ENCODE measurements at places on chromosomes 2 and 18.

DNA sequence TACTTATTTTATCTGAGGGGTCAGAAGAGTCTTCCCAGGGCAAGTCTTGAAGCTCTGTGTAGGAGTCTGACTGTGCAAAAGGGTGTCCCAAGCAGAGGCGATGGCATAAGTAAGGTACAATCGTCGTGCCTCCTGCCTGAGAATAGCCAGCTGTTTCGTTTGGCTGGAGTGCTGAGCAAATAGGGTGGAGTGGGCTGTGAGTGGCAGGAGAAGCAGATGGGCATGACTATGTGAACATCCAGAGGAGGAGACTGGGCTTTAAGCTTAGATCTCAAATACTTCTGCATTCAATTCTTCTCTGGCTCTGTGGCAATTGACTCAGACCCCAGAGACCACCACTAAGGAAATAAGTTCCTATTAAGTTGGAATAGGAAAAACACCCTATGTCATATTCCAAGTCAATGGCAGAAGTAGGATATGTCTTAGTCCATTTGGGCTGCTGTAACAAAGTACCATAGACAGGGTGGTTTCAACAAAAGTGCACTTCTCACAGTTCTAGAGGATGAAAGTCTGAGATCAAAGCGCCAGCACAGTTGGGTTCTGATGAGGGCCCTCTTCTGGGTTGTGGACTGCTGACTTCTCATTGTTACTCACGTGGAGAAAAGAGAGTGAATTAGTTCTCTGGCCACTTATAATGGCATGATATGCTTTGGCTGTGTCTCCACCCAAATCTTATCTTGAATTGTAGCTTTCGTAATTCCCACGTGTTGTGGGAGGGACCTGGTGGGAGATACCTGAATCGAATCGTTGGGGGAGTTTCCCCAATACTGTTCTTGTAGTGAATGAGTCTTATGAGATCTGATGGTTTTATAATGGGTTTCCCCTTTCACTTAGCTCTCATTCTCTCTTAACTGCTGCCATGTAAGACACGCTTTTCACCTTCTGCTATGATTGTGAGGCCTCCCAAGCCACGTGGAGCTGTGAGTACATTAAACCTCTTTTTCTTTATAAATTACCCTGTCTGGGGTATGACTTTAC is 120.2 kb downstream of the LPIN1 start:
- DNase-seq: no peak

GRCh38 chr18:34929336-34929780 is 111.9 kb upstream of the MAPRE2 start:
- no peak for DNase-seq

GRCh38 chr2:192126426-192126825 is 68.3 kb downstream of the TMEFF2 start:
- no peak for DNase-seq

- no peak for DNase-seq
Measured at GRCh38 chr2:33321236-33321771, 155.1 kb upstream of the RASGRP3 start.

GRCh38 chr2:174729797-174730697 is 34.2 kb downstream of the CHRNA1 start:
- DNase-seq: no peak

- no peak for DNase-seq
Measured at GRCh38 chr2:33958591-33958990, 359.5 kb upstream of the FAM98A start.

DNA sequence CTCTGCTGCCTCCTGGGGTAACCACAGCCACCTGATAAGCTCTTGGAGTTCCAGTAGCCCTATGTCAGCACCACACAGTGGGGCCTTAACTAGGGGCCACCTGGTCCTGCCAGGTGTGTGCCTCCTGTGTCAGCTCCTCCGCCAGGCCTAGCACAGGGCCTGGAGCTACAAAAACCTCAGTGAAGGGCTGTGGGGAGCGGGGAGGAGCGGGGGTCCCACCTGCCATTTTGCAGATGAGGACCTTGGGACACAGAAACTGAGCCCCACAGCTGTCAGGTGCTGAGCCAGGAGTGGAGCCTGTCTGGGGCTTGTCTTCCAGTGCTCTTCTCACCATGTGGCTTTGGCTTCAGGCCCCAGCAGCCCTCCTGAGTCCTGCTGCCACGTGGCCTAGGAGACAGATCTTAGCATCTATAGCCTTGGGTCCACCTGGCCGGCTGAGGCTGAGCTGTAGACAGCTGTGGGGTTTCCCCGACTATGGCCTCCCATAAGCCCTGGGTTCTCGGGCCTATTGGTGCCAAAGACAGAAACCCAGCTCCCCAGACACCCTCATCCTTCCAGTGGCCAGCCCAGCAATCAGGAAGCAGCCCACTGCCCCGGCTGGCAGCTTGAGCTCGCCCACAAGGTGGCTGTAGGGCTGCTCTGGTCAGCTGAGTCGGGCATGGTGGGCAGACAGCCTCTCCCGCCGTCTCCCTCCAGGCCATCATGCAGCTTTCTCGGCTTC is 104.5 kb upstream of the MCFD2 start:
- no peak for DNase-seq

DNA sequence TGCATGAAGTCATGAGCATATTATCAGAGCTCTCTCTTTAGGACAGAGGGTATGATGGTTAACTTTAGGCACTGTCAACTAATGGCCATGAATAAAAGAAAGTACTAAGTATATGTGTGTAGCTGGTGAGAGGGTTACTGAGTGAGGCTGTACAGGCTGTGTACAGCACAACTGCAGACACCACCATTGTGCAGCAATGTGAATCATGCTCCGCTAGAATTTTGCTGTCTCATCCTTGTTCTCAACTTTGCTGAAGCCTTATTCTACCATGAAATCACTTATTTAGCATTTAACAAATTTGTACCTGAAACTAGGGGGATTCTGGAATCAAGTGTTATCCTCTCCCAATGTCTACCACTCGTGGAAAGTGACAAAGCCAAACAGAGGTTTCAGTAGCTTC is 414.9 kb downstream of the PLCL1 start:
- DNase-seq: no peak

DNA sequence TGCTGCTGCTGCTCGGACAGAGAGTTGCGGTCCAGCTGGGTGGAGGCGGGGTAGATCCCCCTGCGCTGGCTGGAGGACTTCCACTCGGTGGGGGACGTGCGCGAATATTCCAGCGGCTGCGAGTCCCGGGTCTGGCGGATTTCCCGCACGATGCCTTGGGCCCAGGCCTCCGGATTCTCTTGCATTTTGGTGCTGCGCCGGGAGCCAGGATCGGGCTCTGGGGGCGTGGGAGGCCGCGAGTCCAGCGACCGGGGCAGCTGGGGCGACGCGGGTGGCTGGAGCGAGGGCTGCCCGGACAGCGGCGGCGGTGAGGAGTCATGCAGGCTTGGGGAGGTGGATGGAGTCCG is 4.8 kb downstream of the NT5C1B start:
- DNase-seq: no peak

GRCh38 chr2:69436596-69436937 is 668 bp downstream of the NFU1 start:
- DNase-seq: peak; percentile 5

DNA sequence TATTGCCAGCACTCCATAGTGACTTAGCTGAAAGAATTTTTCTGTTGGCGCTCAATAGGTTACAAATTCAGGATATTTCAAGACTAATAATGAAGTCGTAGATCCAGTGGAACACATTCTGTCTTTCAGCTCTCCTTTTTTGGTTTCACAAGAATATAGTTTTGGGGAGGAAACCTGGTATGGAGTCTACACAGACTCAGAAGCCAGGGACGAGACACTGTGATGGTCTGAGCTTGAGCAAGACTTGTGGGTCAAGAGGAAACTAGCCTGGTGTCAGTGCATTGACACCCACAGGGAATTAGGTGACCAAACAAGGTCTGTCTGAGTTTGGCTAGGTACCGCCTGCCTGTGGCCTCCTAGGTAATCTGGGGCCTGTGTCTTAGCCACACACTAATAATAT is 26.9 kb downstream of the ARL4C start:
- DNase-seq: no peak

- DNase-seq: no peak
Measured at GRCh38 chr2:170282851-170283250, 104.9 kb downstream of the MYO3B start.

DNA sequence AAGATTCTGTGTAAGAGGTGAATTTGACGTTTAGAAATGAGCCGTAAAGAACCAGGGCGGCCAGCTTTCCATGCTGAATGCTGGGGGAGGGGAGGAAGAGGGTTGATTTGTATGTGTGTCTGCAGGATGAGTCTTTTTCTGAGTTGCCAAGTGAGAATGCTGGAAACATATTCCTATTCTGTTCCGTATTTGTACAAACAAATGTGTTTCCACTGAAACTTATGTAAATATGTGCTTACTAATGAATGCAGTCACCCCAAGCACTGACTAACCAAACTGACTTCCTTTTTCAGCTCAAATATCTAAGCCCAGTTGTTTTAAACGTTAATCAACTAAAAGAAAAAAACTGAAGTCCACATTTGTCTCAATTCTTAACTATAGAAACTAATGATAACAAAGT is 74.9 kb upstream of the APCDD1 start:
- no peak for DNase-seq

GRCh38 chr2:105749583-105750400 is 5.1 kb downstream of the NCK2 start:
- DNase-seq: no peak

- no peak for DNase-seq
Measured at GRCh38 chr18:36308711-36309435, 11.4 kb downstream of the FHOD3 start.

GRCh38 chr2:64667535-64667934 is 13.8 kb upstream of the SERTAD2 start:
- no peak for DNase-seq

DNA sequence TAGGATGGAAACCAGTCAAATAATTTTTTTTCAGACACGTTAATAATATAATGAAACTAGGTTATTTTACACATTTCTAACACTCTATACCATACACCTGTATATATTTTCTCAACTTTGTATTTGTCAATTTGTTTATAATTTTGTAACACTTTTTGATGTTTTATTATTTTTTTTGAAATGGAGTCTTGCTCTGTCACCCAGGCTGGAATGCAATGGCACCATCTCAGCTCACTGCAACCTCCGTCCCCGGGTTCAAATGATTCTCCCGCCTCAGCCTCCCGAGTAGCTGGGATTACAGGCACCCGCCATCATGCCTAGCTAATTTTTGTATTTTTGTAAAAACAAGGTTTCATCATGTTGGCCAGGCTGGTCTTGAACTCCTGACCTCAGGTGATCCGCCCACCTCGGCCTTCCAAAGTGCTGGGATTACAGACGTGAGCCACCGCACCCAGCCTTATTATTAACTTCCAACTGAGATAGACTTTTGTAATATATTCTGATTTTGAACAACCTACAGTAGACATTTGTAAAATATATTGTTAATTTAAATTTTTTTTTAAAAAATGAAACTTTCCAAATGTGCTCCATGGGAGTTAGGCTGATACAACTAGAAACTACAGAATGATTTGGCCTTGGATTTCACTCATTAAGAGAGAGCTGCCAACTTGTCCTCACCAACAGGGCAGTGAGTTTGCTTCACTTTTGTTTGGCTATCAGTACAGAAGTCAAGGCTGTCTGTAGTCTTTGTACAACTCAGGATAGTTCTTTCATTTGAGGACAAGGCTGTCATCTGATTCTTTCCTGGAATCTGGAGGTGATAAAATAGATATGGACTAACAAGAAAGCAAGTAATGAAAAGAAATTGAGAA is 33.9 kb upstream of the COBLL1 start:
- DNase-seq: no peak
